ENCODE measurements at places on chromosomes 11 and 22.

DNA sequence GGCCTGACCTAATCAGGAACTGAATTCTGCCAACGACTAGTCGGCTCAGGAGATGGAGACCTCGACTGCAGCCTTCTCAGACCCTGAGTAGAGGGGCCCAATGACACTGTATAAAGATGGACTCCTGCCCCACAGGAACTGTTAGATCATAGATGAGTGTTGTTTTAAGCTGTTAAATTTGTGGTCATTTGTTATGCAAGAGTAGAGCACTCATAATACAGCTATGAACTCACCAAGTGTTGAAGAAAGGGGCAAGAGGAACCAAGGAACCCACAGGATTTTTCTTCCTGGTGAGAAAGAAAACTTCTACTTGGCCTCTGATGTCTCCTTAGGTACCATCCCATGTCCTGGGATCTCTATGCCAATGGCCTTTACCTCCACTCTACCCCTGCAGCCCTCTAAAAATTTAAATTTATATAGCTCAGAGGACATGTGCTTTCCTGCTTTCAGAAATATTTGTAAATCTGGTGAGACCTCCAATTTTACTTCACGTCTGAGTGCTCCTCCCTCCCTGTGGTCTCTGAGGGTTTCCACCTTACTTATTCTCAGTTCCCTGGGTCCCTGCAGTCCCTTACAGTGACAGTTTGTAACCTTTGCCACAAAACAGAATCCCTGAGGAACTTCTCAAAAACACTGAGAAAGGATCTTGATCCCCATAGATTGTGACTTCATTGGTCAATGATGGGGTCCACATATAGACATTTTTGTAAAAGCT lies 256.3 kb upstream of the ARHGAP20 start:
- no peak for DNase-seq
- H3K36me3 ChIP-seq: no peaks in the 10 kb centered on the region
- H3K4me3 ChIP-seq: no peak overlapping the region
- no peaks in the 10 kb centered on the region for H3K4me1 ChIP-seq
- H3K27me3 ChIP-seq: no peaks in the 10 kb centered on the region

DNA sequence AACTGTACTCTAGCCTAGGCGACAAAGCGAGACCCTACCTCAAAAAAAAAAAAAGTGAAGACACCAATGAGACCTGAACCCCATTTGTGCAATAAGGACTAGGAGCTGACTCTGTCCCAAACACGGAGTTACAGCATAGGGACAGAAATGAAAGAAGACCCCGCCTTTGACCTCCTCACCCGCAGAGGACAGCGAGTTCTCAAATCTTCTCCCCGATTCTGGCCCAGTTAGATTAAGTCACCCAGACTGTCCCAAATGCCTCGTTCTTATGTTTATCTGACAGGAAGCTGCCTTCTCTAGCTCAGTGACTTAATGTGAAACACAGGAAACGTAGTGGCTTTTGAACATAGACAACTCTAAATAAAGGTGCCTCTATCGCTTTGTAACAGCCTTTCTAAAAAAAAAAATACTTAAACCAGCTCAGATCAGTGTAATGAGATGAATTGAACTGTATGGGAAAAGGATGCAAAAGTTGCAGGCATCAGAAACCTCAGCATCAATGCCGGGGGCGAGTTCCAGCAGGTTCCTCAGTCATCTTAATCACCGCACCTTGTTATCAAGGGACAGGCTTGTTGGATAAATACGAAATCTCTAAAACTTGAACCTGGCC lies 10.6 kb downstream of the MYH9 start:
- H3K27ac ChIP-seq: no peak overlapping the region
- no peaks in the 10 kb centered on the region for H3K27me3 ChIP-seq
- no peak for DNase-seq
- H3K4me3 ChIP-seq: no peak overlapping the region
- H3K4me1 ChIP-seq: no peaks in the 10 kb centered on the region

DNA sequence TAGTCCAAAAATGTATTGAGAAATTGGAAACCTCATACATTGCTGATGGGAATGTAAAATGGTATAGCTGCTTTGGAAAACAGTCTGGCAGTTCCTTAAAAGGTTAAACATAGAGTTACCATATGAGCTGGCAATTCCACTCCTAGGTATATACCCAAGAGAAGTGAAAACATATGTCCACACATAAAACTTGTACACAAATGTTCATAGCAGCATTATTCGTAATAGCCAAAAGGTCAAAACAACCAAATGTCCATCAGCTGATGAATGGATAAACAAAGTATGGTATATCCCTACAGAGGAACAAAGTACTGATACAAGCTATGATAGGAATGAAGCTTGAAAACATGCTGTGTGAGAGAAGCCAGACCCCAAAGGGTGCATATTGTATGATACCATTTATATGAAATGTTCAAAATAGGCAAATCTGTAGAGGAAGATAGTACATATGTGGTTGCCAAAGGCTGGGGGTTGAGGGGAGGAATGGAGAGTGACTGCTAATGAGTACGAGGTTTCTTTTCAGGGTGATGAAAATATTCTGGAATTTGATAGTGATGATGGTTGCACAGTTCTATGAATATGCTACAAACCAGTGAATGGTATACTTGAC lies 85.8 kb downstream of the ZBTB16 start:
- no peaks in the 10 kb centered on the region for H3K36me3 ChIP-seq
- no peak overlapping the region for H3K4me3 ChIP-seq
- H3K4me1 ChIP-seq: no peaks in the 10 kb centered on the region
- no peak overlapping the region for H3K27ac ChIP-seq
- DNase-seq: no peak
- no peaks in the 10 kb centered on the region for H3K27me3 ChIP-seq

DNA sequence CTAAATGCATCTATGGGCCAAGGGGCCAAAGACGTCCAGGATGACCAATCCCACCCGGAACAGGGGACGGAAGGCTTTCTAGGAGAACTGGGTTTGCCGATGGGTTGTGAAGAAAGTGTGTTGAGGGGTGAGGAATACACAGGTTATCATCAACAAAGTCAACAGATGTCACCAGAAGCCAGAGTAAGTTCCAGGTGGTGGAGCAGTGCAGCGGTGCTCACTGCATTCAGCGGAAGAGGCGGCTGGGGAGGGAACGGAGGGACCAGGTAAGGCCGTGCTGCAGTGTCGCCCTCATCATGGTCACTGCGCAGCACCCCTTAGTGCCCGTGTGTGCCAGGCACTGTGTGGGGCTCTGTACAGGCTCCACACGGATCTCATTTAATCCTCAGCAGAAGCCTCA lies 176.0 kb downstream of the EFCAB6 start:
- H3K4me1 ChIP-seq: no peaks in the 10 kb centered on the region
- H3K36me3 ChIP-seq: no peaks in the 10 kb centered on the region
- no peak overlapping the region for H3K4me3 ChIP-seq

GRCh38 chr11:61059260-61059752 lies 43.0 kb upstream of the CD5 start:
- no peak overlapping the region for H3K4me3 ChIP-seq
- H3K4me1 ChIP-seq: no peaks in the 10 kb centered on the region
- DNase-seq: no peak
- H3K27me3 ChIP-seq: no peaks in the 10 kb centered on the region
- no peaks in the 10 kb centered on the region for H3K36me3 ChIP-seq

DNA sequence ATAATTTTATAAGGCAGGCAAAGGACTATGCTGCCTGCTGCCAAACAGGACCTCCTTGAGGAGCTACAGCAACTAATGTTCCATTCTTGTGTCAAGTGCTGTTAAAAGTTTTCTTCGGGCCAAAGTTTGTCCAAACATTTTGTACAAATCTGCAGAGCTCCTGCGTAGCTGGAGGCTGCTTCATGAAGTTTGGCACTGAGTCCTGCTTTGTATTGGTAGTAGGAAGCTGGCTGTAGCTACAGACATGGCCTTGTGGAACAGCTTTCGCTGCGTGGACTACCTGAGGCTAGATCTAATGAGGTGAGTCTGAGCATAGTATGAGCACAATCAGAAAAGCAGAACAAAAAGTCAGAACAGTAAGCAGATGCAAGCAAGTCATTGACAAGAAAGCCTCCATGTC lies 528.1 kb downstream of the DLG2 start:
- H3K27ac ChIP-seq: no peak overlapping the region
- no peak for DNase-seq
- H3K4me1 ChIP-seq: no peaks in the 10 kb centered on the region
- no peak overlapping the region for H3K4me3 ChIP-seq
- H3K36me3 ChIP-seq: no peaks in the 10 kb centered on the region

DNA sequence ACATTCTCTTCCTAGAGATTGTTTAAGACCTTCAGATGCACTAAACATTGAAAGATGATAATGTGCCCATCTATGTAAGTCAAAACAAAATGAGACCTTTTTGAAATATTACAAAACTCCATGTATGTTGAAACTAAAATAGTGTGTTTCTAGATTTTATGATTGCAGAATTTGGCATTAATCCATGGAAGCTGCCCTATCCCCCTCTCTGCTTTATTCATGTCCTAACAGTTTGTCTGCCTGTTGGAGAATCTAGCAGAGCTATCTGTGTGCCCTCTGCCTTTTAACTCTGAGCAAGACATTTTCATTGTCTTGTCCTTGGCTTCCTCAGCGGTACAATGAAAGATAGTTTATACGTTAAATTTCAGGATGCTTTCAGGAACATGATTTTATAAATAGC lies 105.5 kb downstream of the FAT3 start:
- H3K4me1 ChIP-seq: no peaks in the 10 kb centered on the region
- no peak overlapping the region for H3K4me3 ChIP-seq
- no peaks in the 10 kb centered on the region for H3K36me3 ChIP-seq

DNA sequence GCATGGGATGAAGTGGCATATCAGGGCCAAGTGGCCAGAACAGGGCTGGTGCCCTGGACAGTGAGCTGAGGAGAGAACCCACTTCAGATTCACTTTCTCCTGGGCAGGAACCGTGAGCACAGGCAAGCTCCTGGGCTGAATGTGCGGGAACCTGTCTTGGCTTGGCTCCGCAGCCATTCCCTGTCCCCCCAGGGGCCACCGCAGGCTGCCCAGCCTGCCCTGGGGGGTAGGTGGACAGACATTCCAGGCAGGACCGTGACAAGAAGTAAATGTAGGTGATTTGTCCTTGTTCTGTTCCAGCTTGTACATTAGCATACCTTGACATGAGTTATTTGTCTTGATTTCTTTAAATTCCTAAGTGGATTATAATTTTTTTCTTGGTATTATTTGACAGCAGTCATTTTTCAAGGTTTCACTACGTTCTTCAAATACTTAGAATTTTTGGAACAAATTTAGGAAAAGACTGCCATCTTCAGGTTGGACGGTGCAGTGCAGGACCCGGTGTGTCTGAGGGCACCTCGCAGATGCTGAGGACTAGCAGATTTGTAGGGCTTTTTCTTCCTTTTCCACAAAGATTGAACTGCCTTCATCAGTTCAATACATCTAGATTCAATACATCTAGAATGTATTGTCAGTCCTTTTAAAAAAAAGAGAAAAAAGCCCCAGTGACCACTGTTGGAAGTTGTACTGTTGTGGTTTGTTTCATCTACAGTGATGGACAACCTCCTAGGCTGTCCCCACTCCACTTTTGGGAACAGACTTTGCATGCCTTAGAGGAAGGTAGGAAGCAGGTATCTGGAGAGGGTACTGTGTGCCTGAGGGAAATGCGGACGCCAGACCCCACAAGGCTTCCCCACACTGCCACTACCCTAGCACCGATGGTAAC lies 115.1 kb upstream of the RASSF10 start:
- no peak overlapping the region for H3K27ac ChIP-seq
- H3K4me1 ChIP-seq: no peaks in the 10 kb centered on the region
- no peaks in the 10 kb centered on the region for H3K27me3 ChIP-seq
- no peaks in the 10 kb centered on the region for H3K36me3 ChIP-seq

DNA sequence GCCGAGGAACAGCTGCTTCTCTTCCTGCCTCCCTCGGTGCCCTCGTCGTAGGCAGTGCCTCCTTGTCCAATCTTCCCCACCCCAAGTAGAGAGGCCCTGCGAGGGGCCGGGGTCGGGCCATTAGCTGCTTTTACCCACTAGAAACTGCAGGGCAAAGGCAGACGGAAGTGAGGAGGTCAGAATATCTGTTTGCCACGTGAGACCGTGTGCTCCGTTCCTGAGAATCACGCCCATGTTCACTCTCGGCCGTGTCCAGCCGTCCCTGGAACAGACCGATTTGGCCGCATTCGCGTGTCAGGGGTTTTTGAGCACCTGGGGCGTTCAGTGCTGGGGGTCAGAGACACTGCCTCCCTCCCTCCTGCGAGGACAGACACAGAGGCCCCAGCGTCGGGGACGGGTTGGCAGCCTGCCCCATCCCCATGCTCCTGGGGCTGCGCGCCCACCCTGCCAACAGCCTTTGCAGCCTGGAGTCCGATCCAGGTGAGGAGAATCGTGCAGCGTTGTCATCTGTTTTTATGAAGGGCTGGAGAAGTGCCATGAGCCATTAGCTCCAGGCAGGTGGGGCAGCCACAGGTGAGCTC lies 982.2 kb downstream of the BRD1 start:
- H3K4me1 ChIP-seq: no peaks in the 10 kb centered on the region
- H3K27me3 ChIP-seq: no peaks in the 10 kb centered on the region
- no peak overlapping the region for H3K27ac ChIP-seq
- DNase-seq: no peak
- no peak overlapping the region for H3K4me3 ChIP-seq
- H3K36me3 ChIP-seq: no peaks in the 10 kb centered on the region

DNA sequence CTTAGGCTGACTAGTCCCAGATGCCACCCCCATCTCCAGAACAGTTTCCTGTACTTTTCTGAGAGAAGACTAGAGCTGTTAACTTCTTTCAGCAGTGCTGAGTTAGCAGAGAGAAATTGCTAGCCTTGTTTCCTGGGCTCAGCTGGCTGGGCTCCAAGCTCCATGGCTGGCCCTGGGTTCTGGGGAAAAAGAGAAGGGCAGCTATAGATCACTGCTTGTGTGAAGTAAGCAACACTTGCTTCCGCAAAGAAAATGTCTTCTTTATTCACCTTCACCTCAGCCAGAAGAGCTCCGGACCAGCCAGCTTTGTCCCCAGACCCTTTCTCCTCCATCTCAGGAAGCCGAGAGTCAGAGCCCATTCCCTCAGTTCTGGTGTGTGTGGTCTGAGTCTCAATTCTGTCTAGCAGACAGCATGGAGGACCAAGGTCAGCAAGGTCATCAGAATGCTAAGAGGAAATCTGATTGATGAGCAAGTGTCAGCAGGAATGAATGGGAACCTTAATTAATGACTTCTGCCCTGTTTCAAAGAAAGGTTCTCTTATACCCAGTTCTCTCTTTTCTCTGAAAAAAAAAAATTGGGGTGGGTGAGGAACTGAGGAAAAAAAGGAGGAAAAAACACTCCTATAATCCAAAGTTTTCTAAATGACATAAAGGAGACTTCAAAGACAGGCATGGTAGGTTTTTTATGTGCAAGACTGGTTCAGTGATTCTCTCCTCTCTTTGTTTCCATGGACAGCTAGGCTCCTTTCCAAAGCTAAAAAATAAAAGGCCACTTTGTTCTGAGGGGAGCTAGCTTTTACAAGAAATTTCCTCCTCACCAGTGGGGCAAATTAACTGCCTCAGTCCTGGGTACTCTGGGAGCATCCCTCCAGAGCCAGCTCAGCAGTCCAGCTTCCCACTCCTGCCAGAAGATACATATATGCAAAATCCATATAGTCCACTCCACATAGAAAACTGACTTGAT lies 63.6 kb upstream of the FAM181B start:
- H3K27ac ChIP-seq: no peak overlapping the region
- H3K36me3 ChIP-seq: no peaks in the 10 kb centered on the region
- DNase-seq: no peak
- H3K4me1 ChIP-seq: no peaks in the 10 kb centered on the region

GRCh38 chr22:44293876-44294275 lies 18.9 kb downstream of the SHISAL1 start:
- H3K4me1 ChIP-seq: peaks cover 5% of the 10 kb centered on the region
- H3K27ac ChIP-seq: no peak overlapping the region
- no peaks in the 10 kb centered on the region for H3K27me3 ChIP-seq
- no peak for DNase-seq
- no peaks in the 10 kb centered on the region for H3K36me3 ChIP-seq

Data from mesendoderm (in vitro differentiated cells).